ENCODE measurements at places on chromosomes 13 and 19.

DNA sequence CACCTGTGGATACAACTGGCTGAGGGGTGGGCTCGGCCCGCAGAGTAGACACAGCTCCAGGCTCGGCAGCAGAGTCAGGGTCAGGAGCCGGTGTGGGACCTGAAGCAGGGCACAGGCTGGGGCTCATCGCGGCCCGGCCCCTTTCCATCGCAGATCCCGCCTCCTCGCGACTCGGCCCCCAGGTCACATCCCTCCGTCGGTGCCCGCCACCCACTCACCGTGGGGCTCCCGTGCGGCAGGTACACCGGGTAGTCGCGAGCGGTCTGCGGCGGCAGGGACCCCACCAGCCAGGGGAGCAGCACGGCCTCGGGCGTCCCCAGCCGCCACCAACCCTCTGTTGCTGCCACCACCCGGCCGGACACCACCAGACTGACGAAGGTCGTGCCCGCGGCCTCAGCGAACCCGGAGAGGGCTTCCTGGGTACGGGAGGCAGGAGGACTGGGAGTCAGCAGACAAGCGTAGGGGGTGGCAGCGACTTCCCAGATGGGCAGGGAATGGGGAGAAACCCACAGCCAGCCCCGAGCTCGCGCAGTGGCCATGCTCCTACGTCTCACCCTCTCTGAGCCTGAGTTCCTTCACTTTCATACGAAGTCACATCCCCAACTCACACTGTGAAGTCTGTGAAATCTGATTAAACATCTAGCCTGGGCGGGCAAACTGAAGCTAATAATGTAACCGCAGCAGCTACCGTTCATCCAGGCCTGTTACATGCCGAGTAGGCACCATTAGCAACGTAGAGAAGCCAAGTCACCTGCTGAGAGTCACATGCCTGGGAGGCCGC, 3.7 kb downstream of the FUZ start:
- DNase-seq: no peak

DNA sequence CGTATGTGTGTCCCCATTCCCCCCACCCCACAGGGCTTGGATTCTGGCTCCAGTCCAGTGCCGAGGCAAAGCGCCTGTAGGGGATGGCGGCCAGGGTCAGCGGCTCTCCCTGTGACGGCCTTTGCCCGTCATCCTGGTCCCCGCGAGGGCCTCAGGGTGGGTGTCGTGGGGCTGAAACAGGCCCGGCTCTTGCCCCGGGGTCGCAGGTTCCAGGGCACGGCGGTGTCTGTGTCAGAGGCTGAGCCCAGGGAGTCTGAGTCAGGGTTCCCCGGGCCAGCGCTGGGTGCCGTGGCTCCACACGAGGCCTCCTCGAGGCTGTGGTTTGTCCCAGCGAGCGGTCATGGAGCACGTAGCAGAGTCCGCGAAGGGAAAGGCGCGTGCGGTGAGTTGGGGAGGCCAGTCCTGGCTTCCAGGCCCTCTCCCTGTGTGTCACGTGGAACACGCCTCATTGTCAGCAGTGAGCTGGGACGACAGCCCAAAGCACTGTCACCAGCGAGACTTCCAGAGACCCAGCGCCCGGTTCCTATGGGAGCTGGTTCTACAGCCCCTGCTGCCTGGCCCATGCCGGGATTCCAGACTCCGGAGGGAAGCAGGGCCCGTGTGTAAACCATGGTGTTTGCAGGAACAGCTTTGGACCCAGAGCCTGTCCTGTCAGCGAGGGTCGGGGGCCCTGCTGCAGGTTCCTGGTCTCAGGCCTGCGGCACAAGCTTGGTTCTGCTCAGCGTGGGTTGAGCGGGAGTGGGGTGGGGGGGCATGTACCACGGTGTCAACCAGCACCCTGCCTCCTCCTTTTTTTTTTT, 13.4 kb downstream of the NCLN start:
- DNase-seq: no peak

DNA sequence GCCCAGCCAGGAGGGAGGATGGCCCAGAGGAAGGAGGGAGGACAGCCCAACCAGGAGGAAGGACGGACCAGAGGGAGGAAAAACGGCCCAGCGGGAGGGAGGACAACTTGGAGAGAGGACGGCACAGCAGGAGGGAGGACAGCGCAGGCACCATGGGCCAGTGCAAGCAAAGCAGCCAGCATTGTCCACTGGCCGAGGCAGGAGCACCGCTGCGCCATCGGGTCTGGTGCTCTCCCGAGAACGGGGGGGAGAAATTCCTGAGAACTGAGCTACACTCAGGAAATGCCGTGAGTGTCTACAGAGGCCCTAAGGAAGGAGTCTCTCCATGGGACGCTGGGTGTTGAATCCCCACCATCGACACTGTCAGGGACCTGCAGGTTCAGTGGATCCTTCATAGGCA, 38.5 kb upstream of the SOX1 start:
- DNase-seq: no peak

DNA sequence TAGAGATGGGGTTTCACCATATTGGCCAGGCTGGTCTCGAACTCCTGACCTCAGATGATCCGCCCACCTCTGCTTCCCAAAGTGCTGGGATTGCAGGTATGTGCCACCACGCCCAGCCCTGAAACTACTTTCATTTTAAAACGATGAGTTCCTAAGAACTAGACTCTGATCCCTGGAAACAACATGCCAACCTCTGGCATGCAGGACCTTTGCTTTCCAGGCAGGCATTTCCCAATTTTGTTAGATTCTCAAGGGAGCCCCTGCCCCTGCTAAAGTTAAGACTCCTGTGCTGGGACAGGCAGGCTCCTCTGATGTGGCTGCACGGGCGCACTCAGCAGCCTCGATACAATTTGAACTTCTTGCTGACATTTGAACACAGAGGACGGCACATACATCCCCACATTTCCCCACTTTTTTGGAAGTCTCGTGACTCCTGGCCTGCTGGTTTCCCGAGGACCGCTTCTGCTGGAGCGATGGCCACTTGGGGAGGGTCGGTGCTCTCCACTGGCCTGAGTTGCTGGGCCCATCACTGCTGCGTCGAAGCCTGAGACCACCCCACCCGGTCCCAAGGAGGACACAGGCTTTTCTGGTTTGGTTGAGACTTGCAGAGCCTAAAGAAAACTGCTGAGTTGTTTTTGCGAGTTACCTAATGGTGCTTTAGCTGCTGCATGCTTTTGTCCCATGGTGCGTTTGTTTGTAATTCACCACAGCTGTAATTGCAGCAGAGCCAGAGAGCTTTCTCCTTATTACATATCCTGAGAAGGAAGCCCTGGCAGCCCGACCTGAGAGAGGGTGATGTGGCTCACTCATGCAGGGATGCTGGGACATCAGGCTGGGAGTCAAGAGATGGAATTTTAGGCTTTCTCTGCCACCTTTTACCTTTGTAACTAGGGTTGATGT, 8.2 kb downstream of the ATP11A start:
- DNase-seq: no peak

- no peak for DNase-seq
Measured at GRCh38 chr13:88483202-88483601, 812.0 kb downstream of the SLITRK5 start.

GRCh38 chr19:55086730-55087541, 11.3 kb downstream of the EPS8L1 start:
- DNase-seq: peak; percentile 82

DNA sequence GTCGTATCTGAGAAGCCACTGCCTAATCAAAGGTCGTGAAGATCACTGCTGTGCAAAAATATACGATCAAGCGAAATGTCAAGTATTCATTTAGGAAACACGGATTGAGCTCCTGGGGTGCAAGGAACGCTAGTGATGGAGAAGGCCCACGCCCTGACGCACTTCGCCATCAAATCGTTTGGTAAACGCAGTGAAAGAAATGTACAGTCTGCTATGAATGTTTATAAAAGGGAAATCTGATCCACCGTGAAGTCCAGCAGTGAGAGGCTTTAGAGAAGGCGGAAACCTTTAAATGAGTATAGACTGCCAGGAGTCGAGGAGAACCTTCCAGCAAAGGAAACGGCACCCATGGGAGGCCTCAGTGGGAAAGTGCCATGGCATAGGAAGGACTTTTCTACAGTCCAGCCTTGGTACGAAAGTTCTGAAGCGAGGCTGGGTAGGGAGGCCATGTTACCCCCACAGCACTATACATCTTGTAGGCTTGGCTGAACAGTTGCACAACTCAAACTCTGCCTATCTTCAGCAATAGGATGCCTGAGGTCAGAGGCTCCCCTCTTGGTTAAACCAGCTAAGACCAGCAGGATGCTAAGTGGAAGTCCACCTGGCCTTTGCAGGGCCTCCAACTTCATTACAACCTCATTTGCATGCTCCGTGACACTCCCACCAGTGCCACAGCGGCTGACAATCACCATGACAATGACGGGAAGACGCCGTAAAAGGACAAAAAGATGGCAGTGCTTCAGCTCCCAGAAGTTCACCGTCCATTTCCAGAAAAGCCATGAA, 20.4 kb downstream of the PCID2 start:
- no peak for DNase-seq

DNA sequence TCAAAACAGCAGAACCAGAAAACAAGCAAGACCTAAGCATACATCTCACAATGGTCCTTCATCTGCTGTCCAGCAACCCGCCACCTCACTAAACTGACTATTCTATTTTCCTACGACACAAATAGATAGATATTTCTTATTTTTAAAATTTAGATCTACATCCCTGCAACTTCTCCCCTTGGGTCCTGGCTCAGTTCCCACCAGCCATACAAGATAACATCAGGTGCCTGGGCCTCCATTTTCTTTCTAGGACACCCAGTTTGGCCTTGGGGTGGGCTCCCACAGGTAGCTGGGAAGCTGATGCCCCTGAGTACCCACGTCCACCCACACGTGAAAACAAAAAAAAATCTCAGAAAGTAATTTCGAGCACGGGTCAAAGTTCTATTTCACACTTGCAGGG, 47.6 kb downstream of the TGDS start:
- DNase-seq: no peak

DNA sequence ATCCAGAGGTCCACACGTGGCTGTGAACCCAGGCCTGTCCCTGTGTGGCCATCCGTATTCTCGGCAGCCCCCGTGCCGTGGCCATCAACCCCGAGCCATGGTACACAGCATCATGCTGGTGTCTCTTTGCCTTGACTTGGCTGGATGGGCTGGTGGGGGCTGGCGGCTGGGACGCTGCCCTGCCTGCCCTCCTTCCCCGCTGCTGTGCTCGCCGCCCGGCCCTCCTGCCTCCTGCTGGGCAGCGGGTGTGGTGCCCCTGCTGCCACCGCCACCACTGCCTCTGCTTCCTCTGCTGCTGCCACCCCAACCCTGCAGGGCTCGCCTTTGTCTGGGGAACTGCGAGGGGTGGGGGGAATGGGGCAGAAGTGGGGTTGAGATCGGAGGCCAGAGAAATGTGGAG, 19.7 kb upstream of the EHD2 start:
- DNase-seq: no peak

GRCh38 chr13:38160131-38160530, 189.5 kb upstream of the UFM1 start:
- no peak for DNase-seq

GRCh38 chr13:52833296-52833875, 15.1 kb downstream of the PCDH8 start:
- no peak for DNase-seq

- DNase-seq: no peak
Measured at GRCh38 chr19:39470724-39471339, 9.8 kb upstream of the TIMM50 start.

DNA sequence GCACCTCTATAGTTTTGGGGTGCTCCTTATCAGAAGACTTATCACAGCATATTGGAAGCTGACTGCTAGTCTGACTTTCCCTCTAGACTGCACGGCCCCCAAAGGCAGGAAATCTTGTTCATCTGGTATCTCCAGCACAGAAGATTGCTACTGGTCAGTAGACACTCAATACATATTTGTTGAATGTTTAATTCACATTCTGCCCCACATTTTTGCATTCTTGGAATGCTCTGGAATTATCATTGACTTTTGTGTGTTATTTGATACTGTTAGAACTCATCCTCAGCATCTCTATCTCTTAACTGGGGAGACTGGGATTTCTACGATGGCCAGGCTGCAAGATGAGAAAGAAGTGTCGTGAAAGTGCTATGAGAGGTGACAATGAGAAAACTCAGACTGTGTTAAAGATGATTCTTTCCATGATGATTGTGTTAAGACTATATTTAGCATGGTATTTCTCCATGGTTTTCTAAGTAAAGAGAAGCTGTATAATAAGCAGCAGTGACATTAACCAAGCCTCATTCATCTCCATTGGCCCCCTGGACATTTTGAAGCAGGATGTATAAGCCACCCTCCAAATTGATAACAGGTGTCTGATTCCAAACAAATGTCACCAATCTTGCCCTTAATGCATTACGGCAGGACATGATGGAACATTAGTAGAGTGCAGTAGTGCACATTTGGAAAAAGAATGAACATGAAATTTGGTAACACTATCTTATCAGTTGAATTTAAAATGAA, 440.9 kb downstream of the RFC3 start:
- no peak for DNase-seq

DNA sequence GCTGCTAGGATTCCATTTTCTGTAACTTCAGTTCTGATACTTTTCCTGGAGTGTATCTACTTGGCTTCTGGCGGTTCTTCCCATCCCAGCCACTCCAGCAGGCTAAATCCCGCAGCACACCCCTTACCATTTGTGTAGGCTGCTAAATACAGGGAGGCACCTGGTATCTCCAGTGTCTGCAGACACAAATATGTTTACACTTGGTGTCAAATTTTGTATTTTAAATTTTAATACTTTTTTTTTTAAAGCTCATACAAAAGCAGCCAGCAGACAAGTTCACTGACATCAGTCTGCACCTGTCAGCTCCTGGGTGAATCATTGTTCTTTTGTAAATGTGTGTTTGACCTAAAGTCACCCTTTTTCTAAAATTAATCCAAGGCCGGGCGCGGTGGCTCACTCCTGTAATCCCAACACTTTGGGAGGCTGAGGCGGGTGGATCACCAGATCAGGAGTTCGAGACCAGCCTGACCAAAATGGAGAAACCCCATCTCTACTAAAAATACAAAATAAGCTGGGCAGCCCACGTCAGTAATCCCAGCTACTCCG, 3.4 kb upstream of the ZSCAN4 start:
- DNase-seq: no peak

DNA sequence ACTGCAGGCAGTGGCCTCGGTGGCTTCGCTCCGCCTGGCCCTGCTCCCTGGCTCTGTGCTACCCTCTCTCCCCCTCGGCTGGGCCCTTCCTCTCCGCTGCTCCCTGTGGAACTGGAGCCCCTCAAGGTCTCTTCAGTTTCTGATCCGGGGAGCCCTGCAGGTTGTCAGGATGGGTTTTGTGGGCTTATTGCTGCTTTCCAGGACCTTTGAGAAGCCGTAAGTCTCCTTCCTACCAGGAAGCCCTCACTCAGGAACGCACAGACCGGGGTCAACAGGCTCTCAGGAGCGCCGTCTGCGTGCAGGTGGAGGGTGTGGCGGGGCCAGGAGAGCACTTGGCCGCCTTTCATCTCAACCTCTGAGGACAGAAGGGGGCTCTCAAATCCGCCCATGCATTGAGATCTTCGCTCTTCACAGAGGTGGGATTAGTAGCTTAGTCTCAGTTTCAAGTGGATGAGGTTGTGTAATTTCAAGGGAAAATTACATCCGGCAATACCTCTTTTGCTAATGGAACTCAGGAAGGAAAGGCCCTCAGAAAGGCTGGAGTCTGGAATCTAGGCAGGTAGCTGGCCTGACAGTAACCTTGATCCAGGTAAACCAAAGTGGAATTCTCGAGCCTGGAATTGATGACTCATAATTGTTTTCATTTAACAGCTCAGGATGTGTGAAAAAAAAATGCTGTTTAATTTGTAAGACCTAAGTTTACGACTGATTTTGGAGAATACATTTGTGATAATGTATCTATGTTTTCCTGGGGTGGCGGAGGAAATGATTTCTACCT, 102.0 kb downstream of the ATP11A start:
- DNase-seq: no peak

GRCh38 chr13:29266756-29267733, 328.4 kb downstream of the SLC7A1 start:
- DNase-seq: no peak

- no peak for DNase-seq
Measured at GRCh38 chr13:44015118-44015517, 135.4 kb downstream of the LACC1 start.

Data from D721Med (cell line).